ENCODE measurements at places on chromosomes 7 and 10.

GRCh38 chr7:96685755-96686154 is 23.9 kb downstream of the SEM1 start:
- no peak for DNase-seq

DNA sequence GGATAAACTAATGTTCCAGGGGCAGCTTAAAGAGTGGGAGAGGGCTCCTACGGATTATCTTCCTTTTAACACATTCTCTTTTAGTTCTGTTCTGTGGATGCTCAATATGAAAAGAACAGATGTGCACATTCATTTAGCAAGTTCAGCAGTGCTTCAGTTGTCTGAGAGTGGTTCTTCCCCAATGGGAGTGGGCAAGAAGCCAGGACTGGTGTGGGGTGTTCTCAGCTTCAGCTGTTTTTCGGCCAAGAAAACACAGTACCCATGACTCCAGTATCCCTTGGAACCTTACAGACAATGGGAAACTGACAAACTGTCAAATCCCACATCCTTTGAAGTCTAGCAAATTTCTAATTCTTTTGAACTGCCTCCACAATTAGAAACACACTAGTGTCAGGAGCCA is 71.5 kb upstream of the LRRC17 start:
- DNase-seq, result no peak

DNA sequence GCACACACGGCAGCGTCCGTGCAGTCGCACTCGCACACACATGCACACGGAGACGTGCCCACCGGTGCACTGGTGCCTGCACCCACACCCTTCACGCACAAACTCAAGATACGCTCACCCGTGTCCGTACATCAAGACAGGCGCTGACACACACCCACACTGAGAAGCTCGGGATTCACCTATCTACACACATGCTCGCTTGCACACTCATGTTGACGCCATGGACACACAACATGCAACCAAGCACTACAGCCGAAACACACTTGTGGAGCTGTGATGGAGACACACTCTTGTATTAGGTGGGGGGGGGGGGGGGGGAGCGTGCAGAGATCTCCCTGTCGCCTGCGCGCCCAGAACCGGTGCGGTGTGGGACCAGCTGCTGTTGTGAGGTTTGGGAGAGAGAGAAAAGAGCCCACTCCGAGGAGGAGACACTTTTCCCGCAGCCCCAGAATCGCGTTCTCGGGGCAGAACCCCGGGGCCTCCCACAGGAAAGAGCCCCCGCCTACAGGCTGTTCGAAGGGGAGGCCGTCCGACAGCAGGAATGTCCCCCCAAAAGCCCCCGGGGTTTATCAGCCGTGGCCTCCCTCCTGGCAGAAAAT is 605 bp upstream of the NFKB2 start:
- DNase-seq, result peak; percentile 72

GRCh38 chr10:71397296-71398212 is 834 bp downstream of the CDH23 start:
- DNase-seq, result no peak

GRCh38 chr10:125016611-125017202 is 74.8 kb downstream of the ZRANB1 start:
- no peak for DNase-seq

DNA sequence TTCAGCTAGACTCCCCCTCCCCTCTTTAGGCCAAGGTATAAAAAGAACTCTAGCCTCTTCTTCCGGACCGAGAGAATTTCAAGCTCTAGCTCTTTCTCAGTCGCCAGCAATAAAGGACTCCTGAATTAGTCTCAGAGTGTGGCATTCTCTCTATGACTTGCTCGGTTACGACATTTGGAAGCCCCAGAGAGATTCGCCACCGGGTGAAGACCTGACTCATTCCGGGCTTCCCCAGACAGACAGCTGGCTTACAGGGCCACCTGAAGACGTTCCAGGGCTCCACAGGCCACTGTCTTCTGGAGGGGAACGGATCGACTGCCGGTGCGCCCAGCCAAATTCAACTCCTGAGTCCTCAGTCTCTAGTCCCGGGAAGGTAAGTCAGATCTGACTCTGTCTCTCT is at the start of gene AKR1B15:
AKR1B15 (plus strand) TSS at position 234 of the 400 bp plus-strand sequence. CDS start 15,510 bp downstream, outside the sequence.
- peak; percentile 57 for DNase-seq

GRCh38 chr10:33861016-33861704 is 526.7 kb upstream of the NRP1 start:
- no peak for DNase-seq

DNA sequence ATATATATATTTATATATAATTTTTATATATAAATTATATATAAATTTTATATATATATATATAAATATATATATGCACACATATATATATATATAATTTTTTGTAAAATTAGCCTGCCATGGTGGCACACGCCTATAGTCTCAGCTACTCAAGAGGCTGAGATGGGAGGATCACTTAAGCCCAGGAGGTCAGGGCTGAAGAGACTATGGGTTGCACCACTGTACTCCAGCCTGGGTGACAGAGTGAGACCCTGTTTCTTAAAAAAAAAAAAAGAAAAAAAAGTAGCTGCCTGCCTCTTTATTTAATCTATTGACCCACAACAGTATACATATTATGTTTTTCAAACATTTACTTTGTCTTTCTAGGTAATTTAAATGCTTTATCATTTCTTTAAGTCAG is 19.2 kb downstream of the BCAP29 start:
- DNase-seq, result no peak

DNA sequence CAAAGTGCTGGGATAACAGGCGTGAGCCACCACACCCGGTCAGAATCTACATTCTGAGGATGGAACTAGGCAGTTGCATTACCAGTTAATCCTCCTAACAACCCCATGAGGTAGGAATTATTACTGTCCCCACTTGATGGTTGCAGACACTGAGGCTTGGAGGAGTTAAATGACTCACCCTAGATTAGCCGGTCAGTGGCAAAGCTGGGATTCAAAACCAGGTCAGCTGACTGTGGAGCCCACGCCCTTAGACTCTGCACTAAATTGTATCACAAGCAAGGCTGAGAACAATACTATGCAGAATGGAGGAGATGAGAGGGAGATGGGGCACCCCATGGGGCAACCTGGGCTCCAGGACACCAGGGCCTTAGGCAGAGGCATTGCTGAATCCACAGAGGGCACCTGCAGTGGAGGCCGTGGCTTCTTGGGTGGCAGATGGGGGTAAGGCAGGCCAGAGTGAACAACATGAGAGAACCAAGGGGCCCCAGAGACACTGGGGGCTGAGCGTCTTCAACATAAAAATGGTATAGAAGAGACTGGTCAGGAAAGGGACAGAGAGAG is 723.4 kb downstream of the PARD3 start:
- no peak for DNase-seq

- no peak for DNase-seq
Measured at GRCh38 chr7:88401009-88401623, 94.4 kb upstream of the STEAP4 start.

DNA sequence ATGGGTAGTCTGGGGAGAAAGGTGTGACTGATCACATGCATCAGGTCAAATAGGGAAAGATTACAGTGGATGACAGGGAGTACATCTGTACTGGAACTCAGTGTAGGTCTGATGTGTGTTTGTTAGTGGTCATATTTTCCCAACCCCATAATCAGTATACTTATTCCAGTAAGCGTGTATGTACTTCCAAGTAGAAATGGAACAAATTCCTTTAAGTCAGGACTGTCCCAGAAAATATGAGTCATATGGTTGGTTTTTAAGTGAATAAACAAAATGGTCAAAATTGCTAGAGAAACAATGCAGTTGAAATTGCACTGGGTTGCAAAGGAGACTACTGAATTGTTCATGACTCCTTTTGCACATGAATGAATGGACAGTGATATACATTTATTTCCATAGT is 118.8 kb upstream of the MYO3A start:
- DNase-seq, result no peak

DNA sequence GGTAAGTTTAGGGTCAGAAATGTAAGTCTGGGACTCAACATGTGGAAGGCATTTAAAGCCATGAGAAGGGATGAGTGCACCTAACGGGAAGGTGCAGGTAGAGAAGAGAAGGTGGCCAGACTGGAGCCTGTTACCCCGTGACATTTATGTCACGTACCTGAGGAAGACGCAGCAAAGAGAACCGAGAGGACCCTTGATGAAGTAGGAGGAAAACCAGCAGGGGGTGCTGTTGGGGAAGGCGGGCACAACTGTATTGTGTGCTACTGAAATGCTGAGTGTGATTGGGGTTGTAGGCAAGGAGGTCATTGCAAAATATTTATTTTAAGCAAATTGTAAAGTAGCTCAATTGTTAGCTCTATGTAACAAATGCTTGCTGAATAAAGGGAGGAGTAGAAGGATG is 338.2 kb upstream of the PRKCQ start:
- DNase-seq, result peak; percentile 69

DNA sequence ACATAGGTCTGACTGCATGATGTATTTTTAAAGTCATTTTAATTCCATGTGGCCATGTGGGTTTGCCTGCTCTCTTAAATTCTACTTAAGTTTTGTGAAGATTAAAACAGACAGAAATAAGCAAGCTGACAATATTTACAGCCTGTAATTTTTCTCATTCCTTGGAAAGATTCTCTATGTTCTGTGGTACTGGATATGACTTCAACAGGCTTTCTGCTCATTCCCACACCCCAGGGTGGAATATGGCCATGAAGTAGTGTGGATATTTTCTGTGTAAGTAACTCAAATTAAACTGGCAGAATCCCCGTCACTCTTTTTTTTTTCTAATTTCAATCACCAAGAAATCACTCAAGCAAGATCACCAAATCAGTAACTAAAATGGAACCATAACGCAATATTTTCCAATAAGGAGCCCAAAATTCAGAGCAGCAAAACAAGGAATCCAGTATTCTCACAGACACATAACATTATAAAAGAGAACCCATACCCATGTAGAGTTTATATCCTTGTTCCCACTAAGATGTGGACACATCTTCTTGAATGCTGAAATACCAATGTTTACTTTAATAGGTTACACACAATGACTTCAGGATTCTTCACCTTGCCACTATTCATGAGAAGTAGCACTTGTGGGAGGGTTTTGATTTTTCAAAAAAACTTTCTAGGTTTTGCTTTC is 5.7 kb downstream of the HOXA5 start:
- DNase-seq, result no peak

DNA sequence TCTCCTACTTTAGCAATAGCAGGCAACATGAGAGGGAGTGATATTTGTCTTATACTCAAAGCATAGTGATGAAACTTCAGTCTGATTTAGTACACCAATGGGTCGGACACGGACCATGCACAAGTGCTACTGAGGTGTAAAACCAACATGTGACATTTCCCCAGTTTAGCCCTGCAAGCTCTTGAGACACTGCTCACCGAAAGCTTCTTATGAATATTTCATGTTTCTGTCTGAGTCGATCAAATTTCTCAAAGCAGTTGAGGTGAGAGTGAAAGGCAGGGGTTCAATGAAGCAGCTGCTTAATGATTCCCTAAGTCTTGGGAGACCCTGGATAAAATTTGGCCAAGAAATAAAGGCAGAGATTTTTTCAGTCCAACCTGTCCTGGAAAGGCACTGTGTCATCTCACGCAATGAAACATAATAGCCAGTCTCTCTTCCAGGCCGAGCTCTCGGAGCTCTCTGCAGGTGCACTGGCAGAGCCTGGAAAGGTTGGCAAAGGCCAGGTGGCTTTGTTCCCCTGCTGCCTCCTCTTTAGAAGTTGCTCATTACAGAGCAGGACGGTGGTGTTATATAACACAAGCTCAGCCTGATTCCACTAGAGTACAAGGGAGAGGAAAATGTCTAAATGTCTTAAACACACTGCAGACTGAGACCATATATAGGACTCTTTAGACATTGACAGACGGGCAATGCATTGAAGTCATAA is 33.9 kb upstream of the XPNPEP1 start:
- no peak for DNase-seq

GRCh38 chr10:96660297-96660696 is 60.0 kb downstream of the PIK3AP1 start:
- DNase-seq, result no peak

GRCh38 chr10:75486591-75486990 is 55.2 kb downstream of the LRMDA start:
- DNase-seq, result no peak

- no peak for DNase-seq
Measured at GRCh38 chr10:21954132-21954531, 49.4 kb downstream of the DNAJC1 start.

DNA sequence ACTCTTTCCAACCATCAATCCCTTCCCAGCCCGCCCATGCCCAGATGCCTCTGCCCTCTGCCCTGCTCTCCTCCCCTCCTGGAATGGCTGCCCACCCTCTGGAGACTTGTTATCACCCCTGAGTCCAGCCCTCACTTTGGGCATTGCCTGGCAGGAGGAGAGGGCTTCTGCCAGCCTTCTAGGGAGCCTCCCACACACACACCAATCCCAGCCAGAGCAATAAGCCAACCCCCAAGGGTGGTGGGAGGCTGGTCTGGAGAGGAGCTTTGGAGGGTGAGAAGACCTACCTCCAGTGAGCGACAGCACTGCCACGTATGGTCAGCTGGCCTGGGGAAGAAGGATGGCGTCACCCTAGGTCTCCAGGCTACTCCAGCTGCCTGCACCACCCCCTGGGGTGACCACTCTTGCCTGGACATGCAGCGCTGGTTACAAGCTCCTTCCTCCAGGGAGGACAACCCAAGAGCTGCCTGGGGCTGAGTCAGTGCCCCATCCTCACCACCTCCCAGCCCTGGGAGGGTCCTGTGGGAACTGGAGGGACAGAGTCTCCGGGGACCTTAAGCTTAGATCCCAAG is 8.4 kb downstream of the C10orf105 start:
- DNase-seq, result no peak

GRCh38 chr7:115914951-115915350 is 115.6 kb downstream of the TFEC start:
- no peak for DNase-seq

GRCh38 chr7:110854651-110855050 is 236.3 kb upstream of the LRRN3 start:
- no peak for DNase-seq

- DNase-seq, result no peak
Measured at GRCh38 chr10:79046741-79047583, 21.8 kb upstream of the ZMIZ1 start.

GRCh38 chr7:158355456-158356065 is 232.1 kb downstream of the PTPRN2 start:
- no peak for DNase-seq

GRCh38 chr10:58178811-58179210 is 88.9 kb downstream of the IPMK start:
- no peak for DNase-seq

GRCh38 chr10:91604553-91605534 is 28.0 kb downstream of the PPP1R3C start:
- DNase-seq, result no peak

GRCh38 chr10:79022565-79023230 is 46.1 kb upstream of the ZMIZ1 start:
- DNase-seq, result no peak

DNA sequence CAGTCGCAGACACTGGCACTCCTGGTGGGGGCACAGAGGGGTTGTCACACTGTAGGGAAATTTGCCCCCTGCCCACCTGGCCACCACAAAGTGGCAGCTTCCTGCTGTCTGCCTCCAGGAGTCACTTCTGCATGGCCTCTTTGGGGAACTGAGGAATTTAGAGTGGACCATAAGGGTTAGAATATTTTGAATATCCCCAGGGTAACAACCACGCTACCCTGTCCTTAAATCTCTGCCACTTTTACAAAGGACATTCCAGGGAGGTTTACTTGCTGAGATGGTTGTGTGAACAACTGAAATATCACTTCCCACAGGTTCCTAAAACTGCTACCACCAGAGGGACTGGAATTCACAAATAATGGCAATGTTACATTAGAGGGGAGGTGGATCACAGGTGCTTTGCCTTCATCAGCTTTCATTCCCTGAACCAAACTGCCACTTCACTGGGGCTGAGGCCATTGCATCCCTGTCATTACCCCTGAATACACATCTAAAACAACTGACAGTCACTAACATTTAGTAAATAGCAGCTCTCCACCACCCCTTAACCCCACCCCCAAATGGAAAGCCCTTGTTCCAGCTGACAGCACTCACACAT is 88.1 kb upstream of the IFRD1 start:
- no peak for DNase-seq

Measured in stimulated activated CD4-positive, alpha-beta T cell treated with anti-CD3 and anti-CD28 coated beads, Interleukin-1b, Interleukin-23, amount 100 ng/mL, for 48 hours (primary cell).